Femur (tissue), 1 donor: ENCODE measurements at places on chromosomes 5 and 9.
A peak's percentile ranks its signal among the peaks of the same experiment; 100 is the strongest.

GRCh38 chr5:141040093-141040770, 10.9 kb upstream of the PCDHB1 start:
- no peak for DNase-seq

DNA sequence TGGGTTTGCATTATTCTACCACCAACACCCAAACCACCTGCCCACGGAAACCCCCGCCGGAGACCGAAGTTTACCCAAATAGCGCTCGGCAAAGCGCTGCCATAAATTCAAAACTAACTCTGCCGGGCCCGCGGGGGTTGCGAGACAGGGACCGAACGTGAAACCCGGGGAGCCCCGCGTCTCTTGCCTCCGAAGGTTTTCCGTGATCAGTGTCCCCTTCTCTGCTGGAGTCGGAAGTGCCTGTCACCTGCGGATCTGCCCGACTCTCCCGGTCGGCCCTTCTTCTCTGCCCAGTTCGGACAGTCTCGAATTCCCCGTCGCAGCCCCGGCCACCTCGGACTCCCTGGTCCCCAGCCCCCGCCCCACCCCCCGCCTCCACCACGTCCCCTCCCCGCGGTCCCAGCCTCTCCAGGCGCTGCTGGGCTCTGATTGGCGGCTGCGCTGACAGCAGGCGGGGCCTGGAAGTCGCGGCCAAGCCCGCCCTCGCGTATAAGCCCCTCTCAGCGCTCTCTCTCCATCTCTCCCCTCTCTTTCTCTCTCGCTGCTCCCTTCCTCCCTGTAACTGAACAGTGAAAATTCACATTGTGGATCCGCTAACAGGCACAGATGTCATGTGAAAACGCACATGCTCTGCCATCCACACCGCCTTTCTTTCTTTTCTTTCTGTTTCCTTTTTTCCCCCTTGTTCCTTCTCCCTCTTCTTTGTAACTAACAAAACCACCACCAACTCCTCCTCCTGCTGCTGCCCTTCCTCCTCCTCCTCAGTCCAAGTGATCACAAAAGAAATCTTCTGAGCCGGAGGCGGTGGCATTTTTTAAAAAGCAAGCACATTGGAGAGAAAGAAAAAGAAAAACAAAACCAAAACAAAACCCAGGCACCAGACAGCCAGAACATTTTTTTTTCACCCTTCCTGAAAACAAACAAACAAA, at the start of gene RORB:
Gene RORB (plus strand): TSS at position 517 of the 929 bp plus-strand sequence. CDS start 642 bp downstream, outside the sequence.
- peak; percentile 75 for DNase-seq

- DNase-seq, result no peak
These were observed 43.2 kb upstream of the ANKH start for GRCh38 chr5:14914623-14915260.

DNA sequence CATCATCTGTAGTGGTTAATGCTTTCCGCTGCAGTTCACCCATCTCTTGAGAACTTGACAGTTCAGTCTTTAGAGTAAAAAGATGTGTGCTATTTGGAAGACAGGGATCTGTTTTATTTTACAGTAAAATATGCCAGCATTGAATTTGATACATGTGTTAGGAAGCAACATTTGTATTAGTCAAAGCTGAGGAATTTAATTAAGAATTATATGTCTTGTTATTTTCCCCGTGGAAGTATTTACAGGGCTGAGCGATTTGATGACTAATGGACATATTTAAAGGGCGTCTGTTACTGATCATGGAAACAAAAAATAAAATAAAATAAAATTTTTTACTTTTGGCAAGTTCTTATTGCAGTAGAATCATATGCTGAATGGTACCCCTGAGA, 101.3 kb downstream of the PAM start:
- no peak for DNase-seq
